ENCODE measurements at places on chromosomes 3 and 15.

DNA sequence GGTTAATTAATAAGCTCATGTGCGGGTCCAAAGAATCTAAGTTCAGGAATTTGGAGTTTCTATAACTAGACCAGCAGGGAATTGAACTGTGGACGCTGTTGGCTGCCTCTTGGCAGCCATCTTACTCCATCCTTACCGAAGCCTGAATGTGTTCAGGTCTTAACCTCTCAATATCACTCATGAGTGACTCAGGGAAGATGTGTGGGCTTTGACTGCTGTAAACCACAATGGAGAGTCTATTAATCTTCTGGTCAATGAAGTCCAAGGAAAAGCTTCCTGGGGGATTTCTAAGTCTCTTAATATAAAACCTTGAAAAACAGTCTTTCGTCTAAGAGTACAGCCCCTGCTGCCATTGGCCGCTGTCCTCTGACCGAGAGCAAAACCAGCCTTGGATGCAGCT, 46.7 kb upstream of the OXTR start:
- no peak for DNase-seq

- DNase-seq = no peak
These were observed 460 bp upstream of the ZMAT3 start for GRCh38 chr3:179072100-179072438.

- peak; percentile 97 for DNase-seq
These were observed 26.4 kb downstream of the ANXA2 start for GRCh38 chr15:60371175-60372051.

GRCh38 chr3:6568999-6569493, 291.9 kb upstream of the GRM7 start:
- DNase-seq = no peak

GRCh38 chr3:72127844-72128243, 342.9 kb upstream of the PROK2 start:
- no peak for DNase-seq

DNA sequence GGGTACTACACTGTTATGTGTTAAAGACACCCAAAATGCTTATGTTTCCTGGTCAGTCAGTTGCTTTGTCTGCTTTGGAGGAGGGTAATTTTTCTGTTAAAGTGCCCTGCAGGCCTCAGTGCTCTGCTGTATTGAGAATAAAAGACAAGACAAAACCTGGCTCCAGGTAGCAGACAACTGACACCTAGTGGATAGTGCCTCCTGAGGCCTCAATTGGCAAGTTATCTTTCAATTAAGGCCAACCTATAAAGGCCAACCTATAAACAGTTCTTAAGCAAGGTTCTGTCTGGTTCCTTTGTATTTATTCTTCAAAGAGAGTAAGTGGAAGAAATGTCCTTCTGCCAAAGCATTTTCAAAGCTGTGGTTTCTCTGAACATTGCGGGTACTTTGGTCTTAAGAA, 773.8 kb downstream of the MECOM start:
- no peak for DNase-seq

- no peak for DNase-seq
These were observed 32.1 kb downstream of the OXSM start for GRCh38 chr3:25821746-25822573.

- no peak for DNase-seq
These were observed 54.0 kb downstream of the ARMC8 start for GRCh38 chr3:138241061-138241460.

DNA sequence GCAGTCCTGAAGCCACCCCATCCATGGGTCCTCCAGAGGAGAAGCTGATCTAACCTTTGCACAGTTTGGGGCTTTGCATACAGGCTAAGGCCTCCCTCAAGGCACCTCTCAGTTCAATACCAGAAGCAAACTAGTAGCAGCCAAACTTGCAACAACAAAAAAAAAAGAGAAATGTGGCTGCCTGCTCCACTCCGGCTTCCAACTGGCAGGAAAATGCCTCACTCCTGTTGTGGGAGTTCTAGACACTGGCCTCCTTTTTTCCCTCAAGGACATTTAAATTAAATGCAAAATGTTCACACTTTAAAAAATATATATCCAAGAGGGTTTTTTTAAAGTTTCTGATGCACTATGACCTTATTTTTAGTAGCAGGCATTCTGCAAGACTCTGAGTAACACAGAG, 216.0 kb upstream of the TPM1 start:
- no peak for DNase-seq

- no peak for DNase-seq
These were observed 89.6 kb downstream of the FILIP1L start for GRCh38 chr3:100024520-100025303.

GRCh38 chr15:55917881-55918296, 75.5 kb downstream of the NEDD4 start:
- peak; percentile 69 for DNase-seq

- DNase-seq = no peak
These were observed 59.5 kb upstream of the RYK start for GRCh38 chr3:134309987-134310700.

DNA sequence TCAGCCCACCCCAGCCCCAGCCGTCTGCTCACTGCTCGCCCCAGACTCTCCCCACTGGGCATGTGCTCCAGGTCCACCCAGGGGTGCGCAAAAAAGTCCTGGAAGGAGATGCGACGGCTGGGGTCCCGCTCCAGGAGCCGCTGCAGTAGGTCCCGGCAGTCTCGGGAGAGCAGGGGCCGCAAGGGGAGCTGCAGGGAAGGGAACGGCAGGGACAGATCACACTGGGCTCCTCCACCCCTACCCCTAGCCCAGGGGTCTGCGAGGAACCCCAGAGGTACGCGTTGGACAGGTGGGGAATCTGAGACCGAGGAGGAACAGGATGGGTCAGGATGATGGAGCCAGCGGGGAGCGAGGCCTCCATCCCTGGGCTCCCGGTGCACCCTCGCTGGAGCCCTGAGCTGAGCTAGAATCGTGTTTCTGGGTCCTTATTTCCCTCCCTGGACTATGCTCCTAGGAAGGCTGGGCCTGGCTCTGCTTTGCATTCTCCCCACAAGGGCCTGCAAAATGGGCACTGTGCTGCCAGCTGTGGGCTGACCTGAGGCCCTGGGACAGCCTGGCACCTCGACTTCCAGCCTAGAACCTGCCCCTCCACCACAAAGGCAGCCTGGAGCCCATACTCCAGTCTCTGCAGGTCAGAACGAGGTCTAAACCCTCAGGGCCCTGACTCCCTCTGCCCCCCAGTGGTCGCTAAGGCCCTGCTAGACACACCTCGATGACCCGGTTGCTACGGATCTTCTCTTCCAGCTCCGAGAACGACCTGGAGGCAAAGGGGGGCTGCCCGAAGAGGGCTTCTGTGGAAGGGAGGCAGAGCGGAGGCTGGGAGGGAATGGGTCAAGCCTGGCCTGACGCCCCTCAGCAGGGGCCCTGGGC, 3.2 kb downstream of the ULK3 start:
- no peak for DNase-seq

- DNase-seq = no peak
These were observed 946.8 kb downstream of the OTOL1 start for GRCh38 chr3:162443376-162443775.

DNA sequence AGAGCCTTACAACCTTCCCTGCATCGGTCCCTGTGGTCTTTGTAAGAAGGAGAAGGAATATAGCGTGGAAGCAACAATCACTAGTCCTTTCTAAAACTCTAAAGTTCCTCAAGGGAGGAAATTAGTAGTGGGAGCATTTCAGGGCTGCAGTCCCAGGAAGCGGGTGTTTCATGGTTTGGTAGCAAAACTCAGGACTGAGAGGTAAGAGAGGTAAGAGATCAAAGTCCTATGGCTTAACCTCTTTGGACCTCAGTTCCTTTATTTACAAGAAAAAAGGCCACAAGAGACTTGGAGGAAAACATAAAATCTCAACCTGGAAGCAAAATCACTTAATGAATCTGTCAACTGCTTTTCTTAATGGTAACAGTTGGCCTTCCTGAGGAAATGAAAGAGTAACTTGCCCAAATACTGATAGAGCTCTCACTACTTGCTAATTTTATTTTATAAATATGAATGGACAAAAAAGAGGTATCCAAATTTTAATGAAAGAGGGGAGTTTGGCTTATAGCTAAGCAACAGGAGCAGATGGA, 14.3 kb downstream of the LRRC28 start:
- DNase-seq = no peak

- no peak for DNase-seq
These were observed 146.6 kb downstream of the FEZF2 start for GRCh38 chr3:62226601-62227339.

All from glomerular endothelial cell (primary cell).